NCI-H1092 (cell line): ENCODE measurements at places on chromosomes 2 and 18.

- no peak for DNase-seq
Observed at GRCh38 chr2:85728342-85728741, 25.4 kb upstream of the ATOH8 start.

DNA sequence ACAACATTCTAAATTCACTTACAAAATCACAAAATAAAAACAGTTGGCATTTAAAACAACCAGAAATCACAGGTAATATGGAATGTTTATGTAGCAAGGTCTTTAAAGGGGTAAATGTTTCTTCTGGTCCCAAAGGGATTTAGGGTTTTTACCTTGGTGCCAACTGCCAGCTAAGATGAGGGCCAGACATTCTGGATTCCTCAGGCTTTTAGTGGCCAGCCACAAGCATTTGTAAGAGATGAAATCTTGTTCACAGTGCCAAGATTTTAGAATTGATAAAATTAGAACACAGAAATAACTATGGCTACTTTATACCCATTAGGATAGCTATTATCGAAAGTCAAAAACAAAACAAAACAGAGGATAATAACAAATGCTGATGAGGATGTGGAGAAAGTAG, 60.4 kb upstream of the CDKL4 start:
- no peak for DNase-seq

- DNase-seq: no peak
Observed at GRCh38 chr2:225354281-225354774, 45.2 kb upstream of the NYAP2 start.

- no peak for DNase-seq
Observed at GRCh38 chr2:175454953-175455389, 273.5 kb upstream of the ATP5MC3 start.

GRCh38 chr2:132681766-132682165, 11.8 kb upstream of the LYPD1 start:
- no peak for DNase-seq

DNA sequence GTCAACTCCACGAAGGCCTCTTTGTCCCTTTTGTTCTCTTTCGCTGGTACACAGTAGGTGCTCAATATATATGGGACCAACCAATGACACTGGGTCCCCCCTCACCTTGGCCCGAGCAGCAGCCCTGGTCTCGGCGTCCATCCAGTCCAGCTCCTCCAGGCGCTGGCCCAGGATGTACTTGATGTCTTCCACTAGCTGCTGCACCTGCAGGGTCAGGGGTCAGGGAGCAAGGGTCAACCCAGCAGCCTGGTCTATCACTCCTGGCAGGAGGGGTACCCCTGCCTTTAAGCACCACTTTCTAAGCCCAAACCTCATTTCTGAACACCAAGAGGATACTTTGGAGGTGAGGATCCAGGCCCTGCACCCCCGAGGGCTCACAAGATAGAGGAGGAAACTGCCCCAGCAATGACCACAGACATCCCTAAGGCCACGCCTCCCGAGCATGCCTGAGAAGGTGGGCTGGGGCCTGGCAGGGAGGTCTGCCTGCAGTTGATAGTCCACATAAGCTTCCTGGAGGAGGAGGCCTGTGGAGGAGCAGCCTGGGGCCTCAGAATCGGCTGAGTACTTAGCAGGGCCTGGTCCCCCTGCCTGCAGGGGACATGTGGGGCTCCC, 4.2 kb downstream of the ECEL1 start:
- no peak for DNase-seq

GRCh38 chr18:2644535-2644934, 11.0 kb upstream of the SMCHD1 start:
- DNase-seq: no peak

GRCh38 chr2:202112041-202112440, 39.0 kb downstream of the KIAA2012 start:
- DNase-seq: no peak

DNA sequence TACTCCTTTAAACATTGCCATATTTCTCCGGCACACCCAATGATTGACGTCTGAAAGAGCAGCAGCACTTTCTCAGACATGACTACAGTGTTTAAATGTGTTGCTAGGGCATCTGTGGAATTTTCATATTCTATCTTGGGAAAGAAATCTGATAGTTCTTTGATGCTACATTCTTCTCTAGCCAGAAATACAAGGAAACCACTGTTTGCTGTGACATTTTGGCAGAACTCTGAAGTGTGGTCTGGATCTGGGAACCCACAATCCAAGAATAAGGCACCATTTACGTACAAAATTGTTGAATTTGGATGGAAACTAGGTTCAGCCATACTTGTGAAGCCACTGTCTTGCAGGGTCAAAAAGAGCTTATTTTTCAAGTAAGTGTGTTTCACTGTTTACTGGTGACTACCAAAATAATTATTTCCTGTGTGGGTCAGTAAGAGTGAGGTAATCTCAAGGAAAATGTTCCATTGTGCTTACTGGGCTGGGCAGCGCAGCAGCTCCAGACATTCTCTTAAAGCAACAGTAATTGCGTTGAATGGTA, 21.3 kb upstream of the CD28 start:
- DNase-seq: no peak

DNA sequence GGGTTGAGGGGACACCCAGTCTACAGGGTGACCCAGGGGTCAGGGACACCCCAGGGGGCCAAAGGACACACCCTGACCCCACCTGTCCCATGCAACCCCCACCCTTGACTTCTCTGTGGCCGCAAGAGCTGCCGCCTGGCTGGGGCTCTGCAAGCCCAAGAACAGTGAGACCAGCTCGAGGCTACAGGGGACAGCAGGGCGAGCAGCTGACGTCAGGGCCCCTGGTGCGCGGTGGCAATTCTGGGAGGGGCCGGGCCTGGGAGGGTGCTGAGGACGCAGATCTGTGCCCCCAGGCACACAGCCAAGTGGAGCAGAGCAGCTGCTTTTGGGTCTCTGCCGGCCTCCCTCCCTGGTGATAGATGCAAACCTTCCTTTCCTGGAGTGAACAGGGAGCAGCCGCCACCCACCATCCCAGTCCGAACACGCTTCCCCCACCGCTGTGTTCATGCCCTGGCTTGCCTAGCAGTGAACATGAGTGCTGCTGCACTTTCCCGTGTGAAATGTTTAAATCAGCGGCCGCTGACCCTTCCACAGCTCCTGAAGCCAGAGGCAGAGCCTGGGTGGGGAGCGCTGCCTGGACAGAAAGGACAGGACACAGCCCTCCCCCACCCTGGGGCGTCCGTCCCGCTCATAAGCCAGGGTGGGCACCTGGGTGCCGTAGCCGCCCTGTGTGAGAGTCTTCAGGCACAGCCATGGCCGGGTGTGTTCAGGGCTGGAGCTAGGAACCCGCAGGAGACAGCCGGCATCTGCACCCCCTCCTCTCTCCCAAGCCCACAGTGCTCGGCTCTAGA, 46.9 kb downstream of the SLC66A2 start:
- no peak for DNase-seq

- DNase-seq: no peak
Observed at GRCh38 chr2:114237331-114237730, 205.1 kb upstream of the DPP10 start.

DNA sequence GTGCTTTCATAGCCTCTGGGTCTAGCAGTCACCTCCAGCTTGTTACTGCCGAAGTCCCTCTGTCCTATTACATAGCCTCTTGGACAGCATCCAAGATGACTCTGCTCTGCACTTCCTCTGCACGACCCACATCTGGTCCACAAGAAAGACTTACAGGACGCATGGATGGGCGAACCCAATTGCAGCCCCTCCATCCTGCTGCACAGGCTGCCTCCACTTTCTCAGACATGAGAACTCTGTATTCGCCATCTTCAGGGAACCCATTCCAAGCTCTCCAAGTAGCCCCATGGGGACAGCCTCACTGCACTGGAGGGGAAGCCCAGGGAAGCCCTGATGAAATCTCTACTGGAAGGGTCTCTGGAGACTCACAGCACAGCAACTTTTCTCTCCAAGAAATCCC, 172.1 kb downstream of the GFPT1 start:
- no peak for DNase-seq

GRCh38 chr18:63177919-63178821, 141.4 kb downstream of the BCL2 start:
- DNase-seq: peak; percentile 28

- DNase-seq: no peak
Observed at GRCh38 chr2:222295368-222296062, 3.3 kb downstream of the PAX3 start.

GRCh38 chr18:22933966-22934423, 867 bp downstream of the RBBP8 start:
- DNase-seq: no peak
